Common myeloid progenitor, CD34-positive (primary cell): ENCODE measurements at places on chromosomes 4 and X.

GRCh38 chr4:139556724-139557555 lies 921 bp upstream of the SETD7 start:
- DNase-seq: peak; percentile 91

DNA sequence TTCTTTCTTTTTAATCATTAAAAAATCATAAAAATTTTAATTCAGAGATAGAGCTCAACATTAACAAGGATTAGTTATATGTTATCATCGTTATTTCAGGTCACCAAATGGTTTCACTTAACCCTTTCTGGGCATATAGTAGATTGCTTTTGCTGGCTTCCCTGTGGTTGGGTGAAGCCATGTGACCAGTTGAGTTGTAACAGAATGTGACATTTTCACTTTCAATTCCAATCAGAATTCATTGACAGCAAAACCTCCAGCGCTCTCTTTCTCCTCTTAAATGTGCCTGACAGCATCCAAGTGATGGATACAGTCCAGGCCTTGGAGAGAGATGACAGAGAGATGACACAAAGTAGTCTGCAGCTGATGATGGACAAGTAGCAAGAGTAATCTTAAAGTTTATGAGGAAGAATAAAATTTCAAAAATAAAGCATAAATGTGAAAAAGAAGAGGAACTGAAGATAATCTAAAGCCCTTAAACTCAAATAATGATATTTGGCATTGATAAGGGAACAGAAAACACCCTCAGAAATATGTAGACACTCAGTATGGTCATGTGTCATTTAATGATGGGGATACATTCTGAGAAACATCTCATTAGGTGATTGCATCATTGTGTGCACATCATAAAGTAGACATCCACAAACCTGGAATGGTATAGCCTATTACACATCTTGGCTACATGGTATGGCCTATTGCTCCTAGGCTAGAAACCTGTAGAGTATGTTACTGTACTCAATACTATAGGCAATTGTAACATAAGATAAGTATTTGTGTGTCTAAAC lies 92.3 kb upstream of the QRFPR start:
- no peak for DNase-seq

DNA sequence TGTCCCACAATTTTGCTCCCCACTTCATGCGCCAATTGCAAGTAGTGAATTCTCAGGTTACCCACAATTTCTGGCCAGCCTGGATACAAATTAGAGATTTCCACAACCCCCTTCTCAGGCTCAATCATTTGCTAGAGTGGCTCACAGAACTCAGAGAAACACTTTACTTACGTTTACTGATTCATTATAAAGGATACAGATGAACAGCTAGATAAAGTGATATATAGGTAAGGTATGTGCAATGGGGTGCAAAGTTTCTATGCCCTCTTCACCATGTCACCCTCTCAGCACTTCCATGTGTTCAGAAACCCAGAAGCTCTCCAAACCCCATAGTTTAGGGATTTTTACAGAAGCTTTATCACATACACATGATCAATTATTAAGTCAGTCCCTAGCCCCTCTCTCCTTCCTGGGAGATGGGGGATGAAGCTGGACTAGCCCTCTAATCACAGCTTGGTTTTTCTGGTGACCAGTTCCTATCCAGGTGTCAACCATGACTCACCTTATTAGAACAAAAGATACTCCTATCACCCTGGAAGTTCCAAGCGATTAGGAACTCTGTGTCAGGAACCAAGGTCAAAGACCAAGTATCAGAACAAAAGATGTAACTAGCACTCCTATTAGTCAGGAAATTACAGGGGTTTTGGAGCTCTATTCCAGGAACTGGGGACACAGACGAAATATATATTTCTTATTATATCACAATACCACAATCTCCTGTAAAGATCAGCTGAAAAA lies 33.5 kb upstream of the PRRG1 start:
- DNase-seq: no peak

DNA sequence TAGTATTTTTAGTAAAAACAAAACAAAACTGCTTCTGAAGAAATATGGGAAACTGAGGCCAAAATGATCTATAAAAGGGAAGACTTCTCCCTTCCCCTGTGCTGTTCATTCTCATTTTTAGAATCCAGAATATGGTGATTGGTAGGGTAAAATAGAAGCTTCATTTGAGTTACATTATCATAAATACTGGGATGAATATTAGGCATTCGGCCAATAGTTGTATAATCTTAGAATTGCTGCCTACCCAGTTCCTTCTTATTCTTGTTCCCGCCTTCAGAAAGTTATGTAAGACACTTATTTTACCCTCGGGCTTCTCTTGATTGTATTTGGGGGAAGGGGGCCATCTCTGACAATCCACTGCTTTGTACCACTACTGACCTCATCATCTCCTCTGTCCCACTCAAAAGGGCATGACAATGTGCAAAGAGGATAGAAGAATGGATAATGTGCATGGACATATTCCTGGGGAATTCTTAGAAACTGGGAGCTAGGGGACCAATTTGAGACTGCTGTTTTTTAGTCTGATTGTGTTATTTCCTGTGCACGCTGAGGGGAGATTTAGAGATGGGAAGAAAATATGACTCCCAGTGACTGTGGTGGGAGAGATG lies 588 bp downstream of the ART3 start:
- DNase-seq: no peak

DNA sequence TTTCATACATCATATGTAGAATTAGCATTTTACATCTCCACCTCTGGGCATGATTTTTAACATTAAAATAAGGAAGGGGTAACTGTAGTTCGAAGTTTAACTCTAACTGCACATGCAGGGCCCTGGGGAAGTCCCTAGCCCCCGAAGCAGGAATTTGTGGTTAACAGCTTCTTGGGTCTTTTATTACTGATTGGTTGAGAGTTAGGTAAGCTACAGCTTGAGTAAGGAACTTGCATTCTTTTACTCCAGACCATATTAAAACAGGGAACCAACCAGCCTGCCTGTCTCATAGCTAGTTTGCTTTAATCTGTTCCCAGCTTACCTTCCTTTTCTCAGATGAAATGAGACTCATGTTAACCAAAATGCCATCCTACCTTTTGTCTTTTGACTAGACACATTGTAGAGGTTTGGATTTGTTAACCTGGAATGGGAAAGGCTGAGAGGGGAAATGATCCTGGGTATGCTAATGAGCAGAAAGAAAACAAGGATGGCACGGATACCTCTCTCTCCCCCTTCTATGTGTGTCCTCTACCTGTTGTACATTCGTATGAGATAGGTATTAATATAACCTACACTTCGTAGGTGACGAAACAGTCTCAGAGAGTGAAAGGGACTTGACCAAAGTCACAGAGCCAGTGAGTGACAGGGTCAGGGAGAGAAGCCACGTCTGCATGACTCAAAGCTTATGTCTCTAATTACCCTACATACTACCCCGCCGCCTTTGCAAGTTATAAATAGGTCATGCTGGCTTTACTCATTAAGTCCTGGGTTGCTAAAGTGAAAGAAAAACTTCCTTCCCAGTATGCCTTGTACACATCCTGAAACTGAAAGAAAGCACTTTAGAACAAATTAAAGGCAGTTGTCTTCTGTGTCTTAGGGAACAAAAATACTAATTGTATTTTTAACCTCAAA lies 119.5 kb upstream of the AFF2 start:
- DNase-seq: peak; percentile 88

- DNase-seq: no peak
Observed at GRCh38 chr4:47315346-47315745, 148.2 kb downstream of the COMMD8 start.

DNA sequence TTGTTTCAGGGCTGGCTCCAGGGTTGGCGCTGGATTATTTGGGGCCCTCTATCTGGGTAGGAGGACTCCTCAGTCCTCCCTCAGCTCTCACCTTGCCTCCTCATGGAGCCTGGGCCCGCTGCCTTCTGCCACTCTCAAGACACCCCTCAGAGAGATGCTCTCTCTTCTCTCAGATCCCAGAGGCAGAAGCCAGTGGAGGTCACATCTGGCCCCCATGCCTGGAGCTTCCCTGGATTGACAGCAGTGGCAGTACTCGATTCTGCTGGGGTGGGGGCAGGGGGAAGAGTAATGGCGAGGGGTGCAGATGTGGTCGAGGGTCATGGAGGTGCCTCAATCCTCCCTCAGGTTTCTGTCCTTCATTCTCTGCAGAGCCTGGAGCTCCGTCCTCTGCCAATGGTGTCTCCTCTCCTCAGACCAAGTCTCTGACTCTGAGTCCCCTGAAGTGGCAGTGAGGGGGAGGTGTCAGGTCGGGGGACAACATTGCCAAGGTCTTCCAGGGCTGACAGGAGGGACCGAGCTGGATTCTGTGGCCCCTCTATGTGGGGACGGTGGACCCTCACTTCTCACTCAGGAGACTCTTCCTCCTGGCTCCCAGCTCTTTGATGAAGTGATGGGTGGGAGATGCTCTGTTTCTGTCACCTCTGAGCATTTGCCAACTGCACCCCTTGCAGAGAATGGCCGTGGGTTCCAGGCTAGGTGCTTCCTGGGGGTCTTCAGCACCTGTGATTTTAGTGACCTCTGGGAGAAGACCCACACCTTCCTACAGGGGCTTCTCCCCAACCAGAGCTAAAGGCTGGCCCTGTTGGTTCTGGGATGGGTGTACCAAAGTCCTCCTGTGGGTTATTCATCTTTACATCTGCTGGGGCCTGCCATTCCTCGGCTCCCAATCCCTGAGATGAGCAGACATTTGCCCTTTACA lies 10.9 kb upstream of the HSFX1 start:
- no peak for DNase-seq

DNA sequence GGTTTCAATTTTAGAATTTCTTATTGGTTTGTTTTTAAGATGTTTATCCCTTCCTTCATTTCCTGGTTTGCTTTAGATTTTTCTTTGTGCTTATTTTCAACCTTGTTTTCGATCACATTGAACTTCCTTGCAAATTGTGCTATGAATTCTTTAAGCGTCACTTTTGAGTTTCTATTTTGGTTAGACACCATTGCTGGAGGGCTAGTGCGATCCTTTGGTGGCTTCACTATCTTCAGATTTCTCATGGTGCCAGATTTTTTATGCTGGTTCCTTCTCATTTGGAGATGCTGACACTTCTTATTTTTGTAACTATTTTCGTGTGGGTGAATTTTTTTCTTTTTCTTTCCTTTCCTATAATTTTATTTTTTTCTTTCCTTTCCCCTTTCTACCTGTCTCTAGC lies 227.2 kb upstream of the HDX start:
- DNase-seq: no peak

DNA sequence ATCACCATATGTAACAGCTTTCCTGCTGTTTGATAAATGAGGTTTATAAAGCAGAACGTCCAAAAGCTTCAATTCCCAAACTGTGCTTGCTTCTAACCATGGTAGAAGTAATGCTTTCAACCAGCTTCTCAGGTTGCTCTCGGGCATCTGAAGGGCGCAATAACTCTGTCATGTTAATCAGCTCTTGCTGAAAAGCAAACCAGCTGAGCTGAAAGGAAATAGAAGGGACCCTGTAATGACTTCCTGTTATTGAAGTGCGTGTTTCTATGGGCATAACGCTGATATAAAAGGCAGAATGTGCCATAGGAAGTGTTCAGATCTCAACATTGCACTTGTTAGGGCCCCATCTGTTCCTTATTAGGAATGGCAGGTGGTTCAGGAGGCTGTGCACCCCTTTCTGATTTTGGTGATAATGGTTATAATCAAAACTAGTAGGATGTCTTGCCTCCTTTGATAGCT lies 21.2 kb downstream of the HERC3 start:
- peak; percentile 78 for DNase-seq

GRCh38 chr4:57214654-57215411 lies 104.6 kb upstream of the IGFBP7 start:
- DNase-seq: no peak

- no peak for DNase-seq
Observed at GRCh38 chr4:3832536-3833220, 66.5 kb downstream of the ADRA2C start.

DNA sequence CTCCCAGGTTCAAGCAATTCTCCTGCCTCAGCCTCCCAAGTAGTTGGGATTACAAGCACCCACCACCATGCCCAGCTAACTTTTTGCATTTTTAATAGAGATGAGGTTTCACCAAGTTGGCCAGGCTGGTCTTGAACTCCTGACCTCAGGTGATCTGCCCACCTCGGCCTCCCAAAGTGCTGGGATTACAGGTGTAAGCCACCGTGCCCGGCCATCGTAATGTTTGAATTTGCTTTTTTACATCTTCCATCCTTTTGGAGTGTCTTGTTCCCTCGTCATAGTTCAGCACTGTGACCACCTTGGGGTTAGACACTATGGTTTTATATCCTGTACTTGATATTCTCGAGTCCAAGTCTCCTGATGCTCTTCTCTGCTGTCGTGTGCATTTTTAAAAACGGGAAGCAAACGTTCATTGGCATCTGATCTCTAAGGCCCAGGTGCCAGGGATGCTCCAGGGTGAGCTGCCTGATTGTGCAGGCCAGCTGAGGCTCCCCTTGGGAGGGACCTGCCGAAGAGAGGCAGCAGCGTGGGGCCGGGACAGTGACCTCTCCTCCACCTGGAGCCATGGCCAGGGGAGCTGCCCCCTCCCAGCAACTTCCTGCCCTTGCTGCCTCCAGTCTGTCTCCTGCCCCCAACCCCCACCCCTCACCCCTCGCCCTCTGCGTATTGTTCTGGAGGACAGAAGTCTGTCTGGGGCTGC lies 16.7 kb downstream of the DGKQ start:
- DNase-seq: no peak

DNA sequence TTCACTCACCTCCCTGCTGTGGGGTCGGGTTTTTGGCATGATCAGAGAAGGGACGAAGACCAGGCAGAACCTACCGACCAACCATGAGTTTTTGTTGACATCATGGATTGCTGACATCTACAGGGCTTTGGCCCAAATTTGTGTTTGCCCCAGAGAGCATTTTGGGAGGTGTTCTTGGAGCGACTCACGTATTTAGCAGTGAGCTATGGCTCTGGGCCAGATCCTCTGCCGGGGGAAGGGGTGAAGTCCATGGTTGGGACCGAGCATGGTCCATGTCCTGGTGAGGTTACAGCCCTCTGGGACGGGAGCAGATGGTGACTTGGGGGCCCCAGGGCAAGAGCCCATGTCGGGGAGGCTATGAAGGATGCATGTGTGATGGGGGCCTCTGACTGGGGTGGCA lies 17.4 kb downstream of the SORCS2 start:
- no peak for DNase-seq

DNA sequence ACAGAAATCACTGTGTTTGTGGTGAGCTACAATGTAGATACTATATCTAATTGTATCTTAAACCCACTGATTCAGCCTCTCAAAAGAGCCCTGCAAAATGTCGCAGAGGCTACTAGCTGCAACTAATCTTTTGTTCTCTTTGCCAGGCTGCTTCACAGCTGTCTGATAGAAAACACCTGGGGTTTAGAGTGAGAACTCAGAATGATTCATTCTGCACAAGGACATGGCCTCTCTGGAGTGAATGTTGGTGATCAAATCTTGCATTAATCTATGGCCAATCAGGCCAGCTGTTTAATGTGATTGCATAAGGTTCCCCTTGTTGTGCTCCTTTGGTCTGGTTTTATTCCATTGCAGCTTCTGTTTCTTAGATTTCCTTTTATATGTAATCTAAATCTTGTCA lies 100.3 kb downstream of the EMCN start:
- no peak for DNase-seq

- no peak for DNase-seq
Observed at GRCh38 chrX:100964362-100964761, 5.1 kb upstream of the ARL13A start.

DNA sequence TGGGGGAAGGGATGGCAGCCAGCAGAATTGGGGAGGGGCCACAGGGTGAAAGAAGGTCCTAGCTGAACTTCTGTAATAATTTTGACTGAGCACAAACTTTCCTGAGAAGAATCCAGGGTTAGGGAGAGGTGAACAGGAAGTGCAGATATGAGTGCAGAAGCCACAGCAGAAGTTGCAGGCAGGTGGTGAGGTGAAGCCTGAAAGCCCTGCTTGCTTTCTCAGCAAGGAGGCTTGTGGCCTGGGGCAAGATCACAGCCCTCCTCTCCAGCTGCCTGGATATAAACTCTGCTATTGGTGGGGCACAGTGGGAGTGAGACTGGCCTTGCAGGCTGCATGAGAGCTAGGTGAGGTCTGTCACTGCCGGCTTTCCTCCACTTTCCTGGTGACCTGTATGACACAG lies 44.1 kb upstream of the UPRT start:
- DNase-seq: no peak
